Left colon (tissue), 2 donors: ENCODE measurements at places on chromosomes 2 and 18.

GRCh38 chr18:76476665-76477561 is 18.1 kb downstream of the ZNF516 start:
- DNase-seq, result peak; percentile 13

- DNase-seq, result no peak
Measured at GRCh38 chr2:170550501-170550900, 164.6 kb upstream of the SP5 start.

DNA sequence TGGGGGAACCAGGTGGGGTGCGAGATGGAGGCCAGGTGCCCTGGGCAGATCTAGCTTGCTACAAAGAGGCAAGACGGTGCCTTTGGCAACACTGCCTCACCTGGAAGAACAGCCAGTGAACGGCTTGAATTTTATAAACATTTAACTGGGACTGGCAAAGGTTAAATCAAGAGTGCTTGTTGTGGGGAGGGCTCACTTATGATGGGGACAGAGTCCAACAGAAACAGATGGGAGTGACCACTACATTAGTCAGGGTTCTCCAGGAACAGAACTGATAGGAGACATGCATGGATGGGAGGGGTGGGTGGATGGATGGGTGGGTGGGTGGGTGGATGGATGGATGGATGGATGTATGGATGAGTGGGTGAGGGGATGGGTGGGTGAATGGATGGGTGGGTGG is 19.2 kb downstream of the ODC1 start:
- DNase-seq, result no peak

DNA sequence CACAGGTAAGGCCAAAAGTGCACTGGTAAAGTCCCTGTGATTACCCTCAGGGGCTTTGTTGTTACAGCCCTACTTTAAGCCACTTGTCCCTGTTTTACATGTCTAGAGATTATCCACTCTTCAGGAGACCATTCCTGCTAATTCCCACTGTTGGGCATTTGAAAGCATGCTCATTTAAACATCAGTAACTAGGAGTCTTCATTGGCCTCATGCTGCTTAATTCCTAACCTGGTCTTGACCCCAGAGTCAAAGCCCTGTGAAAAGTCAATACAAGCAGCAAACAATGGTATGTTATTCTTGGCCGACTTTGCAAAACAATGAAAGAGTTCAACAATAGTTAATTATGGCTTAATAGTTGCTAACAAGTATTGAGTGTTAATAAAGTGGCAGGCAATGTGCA is 23.2 kb downstream of the AFF3 start:
- DNase-seq, result no peak

DNA sequence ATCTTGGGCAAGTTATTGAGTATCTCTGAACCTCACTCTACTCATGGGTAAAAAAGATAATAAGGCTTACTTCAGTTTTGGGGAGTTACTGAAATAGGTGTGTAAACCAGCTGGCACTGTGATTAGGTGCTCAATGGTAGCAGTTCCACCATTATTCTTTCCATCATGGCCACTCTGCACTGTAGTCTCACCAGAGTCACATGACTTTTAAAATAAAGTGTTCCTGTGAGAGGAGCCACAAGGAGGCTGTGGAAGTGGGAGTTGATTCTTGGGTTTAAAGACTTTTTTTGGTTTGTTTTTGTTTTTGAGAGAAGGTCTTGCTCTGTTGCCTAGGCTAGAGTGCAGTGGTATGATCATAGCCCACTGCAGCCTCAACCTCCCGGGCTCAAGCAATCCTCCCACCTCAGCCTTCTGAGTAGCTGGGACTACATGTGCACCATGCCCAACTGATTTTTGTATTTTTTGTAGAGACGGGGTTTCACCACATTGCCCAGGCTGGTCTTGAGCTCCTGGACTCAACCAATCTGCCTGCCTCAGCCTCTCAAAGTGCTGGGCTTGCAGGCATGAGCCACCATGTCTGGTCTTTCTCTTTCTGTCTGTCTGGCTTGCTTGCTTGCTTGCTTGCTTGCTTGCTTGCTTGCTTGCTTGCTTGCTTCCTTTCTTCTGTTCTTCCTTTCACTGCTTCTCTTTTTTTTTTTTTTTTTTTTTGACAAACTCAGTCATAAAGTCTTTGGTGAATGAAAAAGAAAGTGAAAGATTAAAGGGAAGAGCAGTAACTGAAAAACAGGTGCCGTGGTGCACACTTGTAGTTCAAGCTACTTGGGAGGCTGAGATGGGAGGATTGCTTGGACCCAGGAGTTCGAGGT is 21.2 kb upstream of the ACVR1 start:
- no peak for DNase-seq
